Cardiac muscle cell (in vitro differentiated cells and primary cell): ENCODE measurements at places on chromosomes 5 and 9. TPM values are rescaled to one million over a fixed set of nuclear protein-coding genes. Genes with fewer than 3 reads are reported as not detected.

Gene IL7R
- total RNA-seq = not detected in 2 replicates

Gene SHISAL2B
- total RNA-seq = 1.9 TPM in 1 of 2 replicates, not detected in the other

Gene PCA3
- total RNA-seq = not detected in 2 replicates

Gene CCNI2
- total RNA-seq = not detected in 2 replicates

Gene GPR151
- not detected in 2 replicates for total RNA-seq

Gene ARL14EPL
- not detected in 2 replicates for total RNA-seq

Gene PCDHGB4
- total RNA-seq = 17.4 and 23.5 TPM in 2 replicates

Gene ST8SIA4
- total RNA-seq = 0.06 and 0.11 TPM in 2 replicates

Gene TMEM174
- not detected in 2 replicates for total RNA-seq

DNA sequence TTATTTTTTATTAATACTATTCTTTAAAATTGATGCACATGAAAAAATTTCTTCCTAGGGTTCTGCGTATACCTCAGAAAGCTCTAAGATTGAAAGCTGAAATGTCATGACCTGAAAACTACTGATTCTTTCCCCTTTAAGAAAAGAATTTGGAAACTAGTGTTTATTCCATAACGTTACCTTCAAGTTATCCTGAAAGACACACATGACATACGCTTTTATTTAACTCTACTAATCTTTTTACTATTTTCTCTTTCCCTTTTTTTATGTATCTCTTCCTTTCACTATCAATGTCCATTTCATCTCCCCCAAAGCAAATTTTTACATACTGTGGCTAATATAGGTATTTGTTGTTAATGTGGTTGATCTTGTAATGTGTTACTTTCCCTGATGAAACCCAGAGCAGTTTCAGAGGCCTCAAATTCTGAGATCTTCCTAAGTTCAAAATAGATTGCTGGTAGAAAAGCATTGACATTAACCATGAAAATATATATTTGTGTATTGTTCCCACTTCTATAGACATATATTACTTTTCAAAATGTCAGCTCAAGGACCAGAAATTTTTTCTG, 7.4 kb downstream of the NIPBL start:
- DNase-seq = no peak

GRCh38 chr9:136648751-136649150, 14.0 kb upstream of the EGFL7 start:
- peak; percentile 42 for DNase-seq

DNA sequence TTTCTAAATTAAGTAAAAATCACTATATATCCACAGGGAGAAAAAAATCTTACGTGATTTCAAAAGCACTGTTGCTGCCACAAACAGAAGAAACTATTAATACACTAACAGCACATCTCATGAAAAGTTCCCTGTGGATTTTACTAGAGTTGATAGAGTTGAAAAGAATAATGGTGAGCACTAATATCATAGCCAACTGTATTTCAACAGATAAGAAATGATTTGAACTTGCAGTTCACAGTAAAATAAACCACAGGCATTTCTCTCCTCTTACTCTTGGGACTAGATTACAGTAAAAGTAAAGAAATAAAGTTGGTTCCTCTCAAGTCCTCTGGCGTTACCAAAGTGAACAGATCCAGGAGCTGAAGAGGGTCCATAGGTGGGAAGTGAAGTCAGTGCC, 27.9 kb downstream of the AGTPBP1 start:
- peak; percentile 45 for DNase-seq

- DNase-seq = no peak
Measured at GRCh38 chr5:83636156-83636555, 84.5 kb downstream of the HAPLN1 start.

DNA sequence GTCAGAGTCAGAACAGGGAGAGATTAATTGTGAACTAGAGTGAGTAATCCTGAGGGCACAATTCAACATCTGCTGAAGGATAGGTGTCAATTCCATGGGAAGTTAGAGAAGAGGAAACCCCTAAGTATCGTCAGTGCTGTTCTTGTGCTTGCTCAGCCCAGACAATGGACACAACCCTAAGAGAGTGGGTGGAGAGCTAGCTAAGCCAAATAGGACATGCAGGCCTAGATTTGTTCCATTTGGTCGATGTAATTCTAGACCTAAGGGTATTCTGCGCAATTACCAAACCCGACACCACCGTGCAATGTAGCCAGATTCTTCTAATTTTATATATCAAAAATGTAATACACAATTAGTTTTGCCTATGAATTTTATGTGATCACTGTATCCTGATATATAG, 431.6 kb downstream of the SH3GL2 start:
- DNase-seq = no peak

- peak; percentile 44 for DNase-seq
Measured at GRCh38 chr5:50947906-50948683, 281.7 kb downstream of the PARP8 start.

GRCh38 chr9:27933210-27934025, 360.1 kb upstream of the C9orf72 start:
- no peak for DNase-seq

GRCh38 chr9:133359399-133360175, 3.2 kb downstream of the SURF2 start:
- DNase-seq = no peak

DNA sequence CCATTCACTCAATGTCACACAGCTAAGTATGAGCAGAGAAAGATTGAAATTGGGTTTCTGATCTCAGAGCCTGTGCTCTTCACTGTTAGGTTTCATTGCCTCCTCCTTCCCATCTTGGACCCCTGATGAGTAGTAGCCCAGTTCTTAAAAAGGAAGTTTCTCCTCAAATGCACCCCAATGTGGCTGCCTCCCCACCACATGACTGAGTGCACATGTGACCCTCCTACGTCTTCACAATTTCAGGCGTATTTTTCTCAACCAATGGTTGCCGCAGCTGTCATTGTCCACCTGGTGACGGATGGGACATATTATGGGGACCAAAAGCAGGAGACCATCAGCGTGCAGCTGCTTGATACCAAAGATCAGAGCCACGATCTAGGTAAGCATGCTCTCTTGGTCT, 178.5 kb downstream of the PAPPA start:
- DNase-seq = no peak

- DNase-seq = no peak
Measured at GRCh38 chr5:87097664-87098063, 170.0 kb upstream of the RASA1 start.

GRCh38 chr5:91146905-91147600, 236.1 kb downstream of the ARRDC3 start:
- no peak for DNase-seq

DNA sequence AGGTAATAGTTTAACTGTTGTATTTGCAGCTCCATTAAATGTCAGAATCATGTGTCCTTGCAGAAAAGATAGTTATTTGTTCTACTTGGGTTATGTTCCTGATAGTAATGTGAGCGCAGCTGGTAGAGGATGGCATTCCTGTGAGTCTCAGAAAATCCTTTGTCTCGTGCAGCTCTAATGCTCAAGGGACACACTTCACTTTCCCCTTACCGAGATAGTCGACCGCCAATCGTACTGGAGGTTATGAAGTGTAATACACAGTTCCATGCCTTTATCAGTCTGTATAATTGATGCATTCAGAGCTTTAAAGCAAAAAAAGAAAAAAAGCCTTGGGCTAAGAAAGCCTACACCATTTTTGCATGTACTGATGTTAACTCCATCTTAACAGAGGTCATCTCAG, 60.2 kb upstream of the SRP19 start:
- no peak for DNase-seq
